ENCODE measurements at places on chromosomes 4 and X. TPM values are rescaled to one million over a fixed set of nuclear protein-coding genes. Genes with fewer than 3 reads are reported as not detected.

- H3K27ac ChIP-seq, result no peak overlapping the region
- peaks cover 8% of the 10 kb centered on the region for H3K4me1 ChIP-seq
- H3K27me3 ChIP-seq, result no peaks in the 10 kb centered on the region
These were observed 19.5 kb upstream of the FGF2 start for GRCh38 chr4:122806981-122807679.

DNA sequence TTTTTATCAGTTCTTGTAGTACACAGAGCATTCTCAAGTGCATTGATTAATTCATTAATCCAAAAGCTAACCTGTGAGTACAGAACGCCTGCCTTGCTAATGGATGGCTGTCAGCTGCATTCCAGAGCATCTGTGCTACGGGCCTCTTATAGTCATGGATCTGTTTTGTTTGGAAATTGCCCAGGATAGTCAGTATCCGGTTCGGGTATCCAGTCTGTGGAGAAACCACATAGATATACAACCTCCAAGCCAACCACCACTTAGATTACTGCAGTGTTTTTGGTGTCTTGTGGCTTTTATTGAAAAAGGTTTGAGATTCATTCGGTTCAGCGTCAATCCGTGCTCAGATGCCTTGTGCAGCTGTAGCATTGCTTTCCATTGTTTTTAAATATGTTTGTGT is 4.0 kb downstream of the LAP3 start:
- H3K4me1 ChIP-seq, result peaks cover 27% of the 10 kb centered on the region
- H3K27ac ChIP-seq, result no peak overlapping the region

The TEC gene
- total RNA-seq, result 1.8 TPM

The PASD1 gene
- not detected for total RNA-seq

The PHOX2B gene
- not detected for total RNA-seq

GRCh38 chr4:78410676-78411075 is 140.9 kb upstream of the ANXA3 start:
- no peak overlapping the region for H3K4me3 ChIP-seq
- no peak for DNase-seq
- H3K4me1 ChIP-seq, result no peaks in the 10 kb centered on the region

The UGT2A2 gene
- not detected for total RNA-seq

The PDS5A gene
- 70.9 TPM for total RNA-seq

DNA sequence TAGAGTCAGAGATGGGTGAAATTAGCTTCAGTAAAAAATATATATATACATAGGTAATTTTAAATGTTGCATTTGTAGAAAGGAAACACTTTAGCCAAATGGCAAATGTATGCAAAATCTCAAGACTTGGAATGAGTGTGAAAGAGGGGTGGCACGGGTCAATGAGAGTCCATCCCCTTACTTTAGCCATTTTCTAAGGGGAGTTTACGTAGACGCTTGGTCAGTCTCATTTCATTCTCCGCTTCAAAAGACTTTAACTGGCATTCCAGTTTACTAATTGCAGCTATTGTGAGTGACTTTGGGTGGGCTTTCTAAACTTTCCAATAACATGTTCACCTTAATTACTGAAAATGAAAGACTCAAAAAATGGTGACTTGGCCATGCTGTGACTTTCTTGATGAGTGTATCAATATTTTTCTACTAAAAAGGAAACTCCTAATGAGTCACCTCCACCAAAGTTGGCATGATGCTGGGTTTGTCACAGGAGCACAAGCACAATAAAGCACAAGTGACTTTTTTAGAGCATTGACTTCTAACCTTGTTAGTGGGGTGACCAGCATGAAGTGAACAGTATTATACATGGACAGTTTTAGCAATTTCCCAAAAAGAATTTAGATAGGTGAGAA is 356.0 kb upstream of the RASGEF1B start:
- no peaks in the 10 kb centered on the region for H3K36me3 ChIP-seq
- no peak for DNase-seq
- no peak overlapping the region for H3K4me3 ChIP-seq
- no peaks in the 10 kb centered on the region for H3K4me1 ChIP-seq
- H3K27me3 ChIP-seq, result no peaks in the 10 kb centered on the region
- no peak overlapping the region for H3K27ac ChIP-seq

- H3K36me3 ChIP-seq, result no peaks in the 10 kb centered on the region
- peaks cover 26% of the 10 kb centered on the region for H3K4me1 ChIP-seq
- H3K27ac ChIP-seq, result peak overlapping the region; percentile 30
- no peak overlapping the region for H3K4me3 ChIP-seq
These were observed 85.3 kb downstream of the GATB start for GRCh38 chr4:151675411-151675971.

GRCh38 chr4:141870152-141870551 is 233.8 kb downstream of the IL15 start:
- H3K27ac ChIP-seq, result no peak overlapping the region
- H3K27me3 ChIP-seq, result no peaks in the 10 kb centered on the region
- H3K4me3 ChIP-seq, result no peak overlapping the region
- H3K36me3 ChIP-seq, result no peaks in the 10 kb centered on the region
- H3K4me1 ChIP-seq, result no peaks in the 10 kb centered on the region

The WDR1 gene
- 314 TPM for total RNA-seq

DNA sequence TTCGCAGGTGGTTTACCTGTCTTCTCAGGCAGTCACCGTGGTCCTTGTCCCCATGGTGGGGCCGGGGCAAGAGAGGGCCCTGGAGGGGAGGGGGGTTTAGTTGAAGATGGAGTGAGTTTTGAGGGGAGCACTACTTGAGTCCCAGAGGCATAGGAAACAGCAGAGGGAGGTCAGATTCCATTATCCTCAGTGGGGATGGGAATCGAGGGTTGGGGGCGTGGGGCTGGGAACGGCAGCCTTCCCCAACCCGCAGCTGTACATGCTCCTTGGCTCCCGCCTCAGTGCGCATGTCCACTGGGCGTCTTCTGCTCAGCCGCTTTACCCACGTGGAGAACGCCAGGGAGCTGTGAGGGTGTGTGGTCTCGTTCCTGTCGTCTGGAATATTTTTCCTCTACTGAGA is at the start of gene GAGE10:
TSS of gene GAGE10 (plus strand) at position 301 of the 400 bp plus-strand sequence. CDS start 1,214 bp downstream, outside the sequence.
- no peaks in the 10 kb centered on the region for H3K36me3 ChIP-seq
- peak; percentile 65 for DNase-seq
- H3K27me3 ChIP-seq, result no peaks in the 10 kb centered on the region
- H3K4me1 ChIP-seq, result no peaks in the 10 kb centered on the region
- no peak within 1 kb of the TSS for H3K4me3 ChIP-seq

- H3K4me1 ChIP-seq, result peaks cover 21% of the 10 kb centered on the region
- no peaks in the 10 kb centered on the region for H3K27me3 ChIP-seq
- H3K36me3 ChIP-seq, result no peaks in the 10 kb centered on the region
- no peak overlapping the region for H3K27ac ChIP-seq
These were observed 10.0 kb downstream of the SH3BP2 start for GRCh38 chr4:2802618-2803531.

DNA sequence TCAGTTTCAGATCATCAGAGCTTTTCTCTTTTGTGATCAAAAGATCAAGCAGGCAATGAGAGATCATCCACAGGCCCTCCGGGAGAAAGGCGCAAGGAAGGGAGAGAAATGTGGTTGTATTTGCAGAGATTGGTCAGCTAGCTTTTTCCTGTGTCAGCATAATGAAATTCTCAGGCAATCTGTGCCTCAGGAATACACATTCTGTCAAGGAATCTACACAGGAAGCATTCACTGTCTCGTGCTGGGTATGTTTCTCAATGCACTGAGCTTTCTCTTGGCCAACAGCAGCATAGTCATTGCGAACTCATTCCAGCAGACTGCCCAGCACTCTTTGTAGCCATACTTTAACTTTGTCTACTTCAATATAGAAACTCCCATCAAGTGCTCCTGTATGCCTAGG is 413.7 kb downstream of the PPP3CA start:
- H3K36me3 ChIP-seq, result no peaks in the 10 kb centered on the region
- peaks cover 4% of the 10 kb centered on the region for H3K4me1 ChIP-seq
- no peaks in the 10 kb centered on the region for H3K27me3 ChIP-seq
- H3K4me3 ChIP-seq, result peak overlapping the region; percentile 49
- no peak for DNase-seq
- H3K27ac ChIP-seq, result no peak overlapping the region

GRCh38 chr4:6908432-6909112 is 1.1 kb upstream of the TBC1D14 start:
- peak; percentile 94 for DNase-seq
- H3K36me3 ChIP-seq, result no peaks in the 10 kb centered on the region
- H3K4me1 ChIP-seq, result peaks cover 17% of the 10 kb centered on the region
- H3K27ac ChIP-seq, result peak overlapping the region; percentile 86

The ARHGEF9 gene
- 17.7 TPM for total RNA-seq

The ZNF630 gene
- total RNA-seq, result 2.1 TPM

DNA sequence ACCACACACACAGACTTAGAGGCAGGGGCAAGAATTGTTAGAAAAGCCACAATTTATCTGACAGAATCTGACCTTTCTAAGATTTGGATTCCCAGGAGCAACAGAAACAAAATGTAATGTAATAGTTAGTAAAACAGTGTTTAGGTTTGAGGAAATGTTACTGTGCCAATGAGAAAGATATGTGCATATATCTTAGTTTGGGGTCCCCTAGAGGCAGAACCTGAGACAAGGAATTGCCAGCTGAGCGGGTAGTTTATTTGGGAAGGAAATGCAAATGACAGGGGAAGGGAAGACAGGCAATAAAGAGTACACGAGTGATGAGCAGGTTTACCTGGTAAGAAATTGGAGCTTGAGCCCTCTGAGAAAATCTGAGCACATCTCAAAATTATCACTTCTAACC is 31.3 kb upstream of the DDX53 start:
- H3K36me3 ChIP-seq, result no peaks in the 10 kb centered on the region
- H3K4me3 ChIP-seq, result no peak overlapping the region
- H3K4me1 ChIP-seq, result no peaks in the 10 kb centered on the region
- no peaks in the 10 kb centered on the region for H3K27me3 ChIP-seq
- DNase-seq, result no peak

The CFAP47 gene
- total RNA-seq, result not detected

GRCh38 chr4:110533940-110534339 is 58.0 kb downstream of the ENPEP start:
- no peaks in the 10 kb centered on the region for H3K36me3 ChIP-seq
- H3K27me3 ChIP-seq, result peaks cover 2% of the 10 kb centered on the region
- peak overlapping the region; percentile 31 for H3K27ac ChIP-seq
- no peak overlapping the region for H3K4me3 ChIP-seq
- peaks cover 8% of the 10 kb centered on the region for H3K4me1 ChIP-seq
- DNase-seq, result peak; percentile 76

DNA sequence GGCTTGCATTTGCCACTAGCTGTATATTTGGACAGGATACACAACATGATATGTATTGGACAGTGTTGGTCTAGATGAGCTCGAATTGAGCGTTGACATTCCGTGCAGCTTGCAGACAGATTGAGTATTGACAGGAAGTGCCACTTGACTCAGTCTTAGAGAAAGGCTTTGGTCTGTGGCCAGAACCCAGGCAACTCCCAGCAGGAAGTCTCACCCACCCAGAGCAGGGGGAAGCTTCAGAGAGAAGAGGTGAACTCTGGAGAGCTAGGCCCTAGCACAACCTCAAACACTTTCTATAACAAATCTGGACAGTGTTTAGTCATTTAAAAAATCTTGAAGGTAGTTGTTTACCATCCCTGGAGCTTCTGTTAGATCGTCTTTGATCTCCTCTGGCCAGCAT is 280.5 kb downstream of the FBXW7 start:
- no peaks in the 10 kb centered on the region for H3K36me3 ChIP-seq
- DNase-seq, result peak; percentile 80
- H3K4me1 ChIP-seq, result peaks cover 23% of the 10 kb centered on the region
- no peak overlapping the region for H3K27ac ChIP-seq
- no peak overlapping the region for H3K4me3 ChIP-seq
- no peaks in the 10 kb centered on the region for H3K27me3 ChIP-seq

DNA sequence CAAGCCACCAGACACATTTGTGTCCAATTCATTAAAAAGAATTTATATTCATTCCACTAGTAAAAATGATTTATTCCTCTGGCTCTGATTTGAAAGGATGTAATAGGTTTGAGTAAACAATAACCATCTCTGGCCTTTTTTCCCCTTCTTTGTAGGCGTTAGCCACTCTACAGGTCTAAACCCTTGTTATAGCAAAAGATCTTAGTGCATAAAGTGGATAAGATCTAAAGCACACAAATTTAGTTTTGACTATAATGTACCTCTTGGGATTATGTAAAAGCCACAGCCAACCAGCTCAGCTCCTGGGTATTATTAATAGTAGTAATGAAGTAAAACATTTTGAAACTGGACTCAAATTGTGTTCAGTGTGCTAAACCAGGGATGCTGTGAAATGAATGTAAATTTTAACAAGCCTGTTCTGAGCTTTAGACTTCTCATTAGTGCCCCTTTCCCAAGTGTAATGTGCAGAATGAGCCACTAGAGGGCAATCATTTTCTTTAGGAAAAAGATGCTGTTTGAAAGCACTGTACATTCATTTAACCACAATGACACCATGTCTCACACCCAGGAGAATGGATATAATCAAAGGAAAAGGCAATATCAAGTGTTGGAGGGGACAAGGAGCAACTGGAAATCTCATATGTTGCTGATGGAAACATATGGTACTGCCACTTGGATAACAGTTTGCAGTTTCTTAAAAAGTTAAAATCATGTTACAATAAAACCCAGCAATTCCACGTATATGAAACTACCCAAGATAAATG is 69.7 kb downstream of the KLHL8 start:
- H3K27ac ChIP-seq, result no peak overlapping the region
- no peaks in the 10 kb centered on the region for H3K4me1 ChIP-seq
- H3K36me3 ChIP-seq, result no peaks in the 10 kb centered on the region
- H3K4me3 ChIP-seq, result no peak overlapping the region
- H3K27me3 ChIP-seq, result no peaks in the 10 kb centered on the region

The TCEAL5 gene
- total RNA-seq, result not detected

GRCh38 chr4:40177591-40177990 is 19.2 kb upstream of the RHOH start:
- peaks cover 7% of the 10 kb centered on the region for H3K4me1 ChIP-seq
- no peaks in the 10 kb centered on the region for H3K36me3 ChIP-seq
- H3K27me3 ChIP-seq, result no peaks in the 10 kb centered on the region
- no peak overlapping the region for H3K4me3 ChIP-seq
- H3K27ac ChIP-seq, result no peak overlapping the region

GRCh38 chrX:4930426-4930825 is 1217.0 kb upstream of the PRKX start:
- H3K27ac ChIP-seq, result no peak overlapping the region
- H3K4me3 ChIP-seq, result no peak overlapping the region
- no peaks in the 10 kb centered on the region for H3K4me1 ChIP-seq
- no peaks in the 10 kb centered on the region for H3K36me3 ChIP-seq
- H3K27me3 ChIP-seq, result no peaks in the 10 kb centered on the region

The OPHN1 gene
- total RNA-seq, result 7.4 TPM
